Activated naive CD8-positive, alpha-beta T cell treated with anti-CD3 and anti-CD28 coated beads, Interleukin-2, amount 10 ng/mL, durations not matched to agents 7 days and 5 days (primary cell): ENCODE measurements at places on chromosomes 12 and 14. TPM values are rescaled to one million over a fixed set of nuclear protein-coding genes. Genes with fewer than 3 reads are reported as not detected.

DNA sequence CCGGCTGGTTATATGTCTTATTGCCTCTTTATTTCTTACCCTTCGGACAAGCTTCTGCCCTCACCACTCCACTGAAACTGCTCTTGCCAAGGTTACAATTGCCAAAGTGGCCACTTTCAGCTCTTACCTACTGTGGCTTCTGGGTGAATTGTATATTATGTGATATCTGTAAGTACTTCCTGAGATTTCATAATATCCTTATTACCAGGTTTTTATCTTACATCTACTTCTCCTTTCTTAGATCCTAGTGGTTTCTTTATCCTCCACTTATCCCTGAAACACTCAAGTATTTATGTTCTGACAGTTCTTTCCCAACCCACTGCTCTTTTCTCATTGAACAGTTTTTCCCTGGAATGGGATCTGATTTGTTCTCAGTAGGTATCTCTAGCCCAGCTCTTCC is 10.5 kb downstream of the CELA1 start:
- no peak overlapping the region for H3K4me3 ChIP-seq
- H3K27ac ChIP-seq = no peak overlapping the region
- peaks cover 3% of the 10 kb centered on the region for H3K4me1 ChIP-seq
- DNase-seq = no peak
- H3K36me3 ChIP-seq = no peaks in the 10 kb centered on the region

- DNase-seq = no peak
- H3K36me3 ChIP-seq = no peaks in the 10 kb centered on the region
- H3K4me3 ChIP-seq = no peak overlapping the region
- no peak overlapping the region for H3K27ac ChIP-seq
- H3K27me3 ChIP-seq = no peaks in the 10 kb centered on the region
Measured at GRCh38 chr12:126617312-126617711, 1552.1 kb downstream of the AACS start.

- H3K36me3 ChIP-seq = peaks cover 65% of the 10 kb centered on the region
- DNase-seq = peak; percentile 46
- H3K4me3 ChIP-seq = peak overlapping the region; percentile 98
- peak overlapping the region; percentile 82 for H3K27ac ChIP-seq
- H3K27me3 ChIP-seq = no peaks in the 10 kb centered on the region
- H3K4me1 ChIP-seq = peaks cover 67% of the 10 kb centered on the region
Measured at GRCh38 chr12:55935738-55936151, 4.8 kb downstream of the DGKA start.

GRCh38 chr14:105529569-105530284 is 3.3 kb downstream of the TMEM121 start:
- H3K27ac ChIP-seq = peak overlapping the region; percentile 86
- peaks cover 18% of the 10 kb centered on the region for H3K27me3 ChIP-seq
- H3K4me1 ChIP-seq = peaks cover 14% of the 10 kb centered on the region
- no peaks in the 10 kb centered on the region for H3K36me3 ChIP-seq
- DNase-seq = peak; percentile 65

GRCh38 chr14:68137704-68138619 is 318.4 kb downstream of the RAD51B start:
- no peaks in the 10 kb centered on the region for H3K4me1 ChIP-seq
- no peak for DNase-seq
- H3K36me3 ChIP-seq = peaks cover 8% of the 10 kb centered on the region
- H3K27ac ChIP-seq = no peak overlapping the region

GRCh38 chr12:1332327-1332726 is 262.1 kb downstream of the FBXL14 start:
- H3K4me3 ChIP-seq = no peak overlapping the region
- H3K27me3 ChIP-seq = no peaks in the 10 kb centered on the region
- no peaks in the 10 kb centered on the region for H3K4me1 ChIP-seq
- DNase-seq = no peak
- H3K27ac ChIP-seq = no peak overlapping the region
- peaks cover 4% of the 10 kb centered on the region for H3K36me3 ChIP-seq

DACT1 gene
- 0.65 TPM for total RNA-seq

SLC4A8 gene
- 6.1 TPM for total RNA-seq

RASAL1 gene
- total RNA-seq = 2.3 TPM

APOF gene
- not detected for total RNA-seq

ANKS1B gene
- total RNA-seq = not detected

TAS2R8 gene
- not detected for total RNA-seq

LRP1-AS gene
- not detected for total RNA-seq

CLEC12A gene
- total RNA-seq = 5.2 TPM

IFNG-AS1 gene
- 5.1 TPM for total RNA-seq

CLMN gene
- total RNA-seq = 3.7 TPM

COX14 gene
- 54.2 TPM for total RNA-seq
